HS-27A (cell line): ENCODE measurements at places on chromosomes 12 and 14.

DNA sequence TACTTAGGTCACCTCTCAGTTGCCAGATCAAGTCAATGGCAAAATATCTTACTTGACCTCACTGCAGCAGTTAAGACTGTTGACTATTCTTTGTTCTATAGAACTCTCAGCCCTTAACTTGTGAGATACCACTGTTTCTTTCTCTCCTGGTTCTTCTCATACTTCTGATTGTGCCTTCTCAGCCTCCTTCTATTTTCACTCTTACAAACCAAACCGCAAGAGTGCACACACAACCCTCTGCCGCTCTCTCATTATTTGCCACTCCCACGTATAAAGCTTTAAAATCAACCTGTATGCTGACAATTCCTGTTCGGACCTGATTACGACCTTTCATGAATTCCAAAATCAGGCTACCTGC is 4.5 kb downstream of the E2F7 start:
- DNase-seq: no peak

DNA sequence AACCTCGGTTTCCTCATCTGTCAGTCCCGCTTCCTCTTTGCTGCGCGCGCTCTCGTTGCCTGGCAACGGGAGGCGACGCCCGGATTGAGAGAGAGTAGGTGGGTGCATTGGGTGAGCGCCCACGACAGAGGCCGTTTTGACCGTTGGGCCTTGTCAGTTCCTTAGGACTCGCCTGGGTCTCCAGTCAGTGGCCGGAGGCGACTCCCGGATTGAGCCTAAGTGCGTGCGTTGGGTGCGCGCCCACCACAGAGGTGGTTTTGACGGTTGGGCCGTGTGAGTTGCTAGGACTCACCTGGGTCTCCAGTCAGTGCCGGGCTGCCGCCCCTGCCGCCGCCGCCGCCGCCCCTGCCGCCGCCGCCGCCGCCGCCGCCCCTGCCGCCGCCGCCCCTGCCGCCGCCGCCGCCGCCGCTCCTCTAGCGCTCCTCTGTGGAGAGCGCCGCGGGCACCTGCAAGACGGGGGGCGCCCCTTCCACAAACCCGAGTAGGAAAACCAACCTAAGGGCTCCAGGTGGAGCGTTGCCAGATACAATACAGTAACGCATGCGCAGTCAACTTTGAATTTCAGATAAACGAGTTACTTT is 37.2 kb downstream of the APOBEC1 start:
- DNase-seq: no peak

- no peak for DNase-seq
Measured at GRCh38 chr12:130281153-130281799, 56.4 kb upstream of the PIWIL1 start.

DNA sequence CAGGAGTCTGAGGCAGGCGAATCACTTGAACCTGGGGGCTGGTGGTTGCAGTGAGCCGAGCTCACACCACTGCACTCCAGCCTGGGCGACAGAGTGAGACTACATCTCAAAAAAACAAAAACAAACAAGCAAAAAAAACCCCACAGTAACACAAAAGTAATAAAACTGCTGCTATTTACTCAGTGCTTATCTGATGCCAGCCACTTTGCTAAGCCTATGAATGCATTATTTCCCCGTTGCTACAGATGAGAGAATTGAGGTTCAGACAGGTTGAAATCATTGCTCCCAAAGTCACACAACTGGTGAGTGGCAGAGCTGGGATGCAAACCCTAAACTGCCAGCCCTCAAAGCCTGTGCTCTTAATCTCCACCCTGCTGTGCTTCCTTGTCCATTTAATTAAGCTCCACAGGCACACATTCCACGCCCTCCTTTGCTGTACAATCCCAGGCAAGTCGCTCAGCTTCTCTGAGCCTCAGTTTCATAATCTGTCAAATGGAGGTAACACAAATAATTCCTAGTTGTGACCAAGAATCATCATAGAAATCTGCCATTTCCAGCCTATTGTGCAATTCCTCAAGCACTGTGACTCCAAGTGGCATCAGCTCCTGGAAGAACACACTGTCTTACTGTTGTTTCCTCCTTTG is 5.7 kb upstream of the OAS3 start:
- no peak for DNase-seq

DNA sequence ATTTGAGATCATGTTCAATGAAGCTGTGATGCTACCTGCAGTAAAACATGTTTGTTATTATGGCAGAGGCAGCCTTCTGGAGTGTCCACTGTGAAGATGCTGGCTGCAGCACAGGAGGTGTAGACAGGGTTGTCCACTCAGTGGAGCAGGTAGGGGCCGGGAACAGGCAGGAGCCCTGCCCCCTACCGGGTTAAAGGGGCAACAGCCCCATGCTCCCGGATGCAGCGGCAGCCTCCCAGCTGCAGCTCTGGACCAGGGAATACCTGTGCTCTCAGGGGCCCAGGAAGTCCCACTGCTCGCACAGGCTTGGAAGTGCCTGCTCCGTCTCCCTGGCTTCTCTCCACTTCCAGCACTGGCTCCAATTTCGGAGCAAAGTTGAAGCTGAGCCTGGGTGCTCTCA is 401.6 kb downstream of the FOXG1 start:
- no peak for DNase-seq

DNA sequence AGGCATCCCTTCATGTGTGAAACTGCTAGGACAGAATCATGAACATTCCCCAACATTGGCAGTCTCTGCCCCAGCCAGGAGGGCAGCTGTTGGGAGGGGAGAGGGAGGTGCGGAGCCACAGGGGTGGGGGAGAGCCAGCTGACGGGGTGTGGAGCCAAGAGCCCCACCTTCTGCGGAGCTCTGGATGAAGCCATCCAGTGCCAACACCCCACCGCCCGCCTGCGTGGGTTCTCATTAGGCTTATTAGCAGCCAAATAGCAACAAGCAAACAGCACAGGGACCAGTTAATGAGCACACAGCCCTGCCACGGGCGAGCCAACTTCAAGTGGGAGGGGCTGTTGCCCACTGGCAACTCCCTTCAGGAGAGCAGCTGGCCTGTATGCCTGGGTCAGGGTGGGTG is 12.1 kb downstream of the LTBP2 start:
- no peak for DNase-seq

DNA sequence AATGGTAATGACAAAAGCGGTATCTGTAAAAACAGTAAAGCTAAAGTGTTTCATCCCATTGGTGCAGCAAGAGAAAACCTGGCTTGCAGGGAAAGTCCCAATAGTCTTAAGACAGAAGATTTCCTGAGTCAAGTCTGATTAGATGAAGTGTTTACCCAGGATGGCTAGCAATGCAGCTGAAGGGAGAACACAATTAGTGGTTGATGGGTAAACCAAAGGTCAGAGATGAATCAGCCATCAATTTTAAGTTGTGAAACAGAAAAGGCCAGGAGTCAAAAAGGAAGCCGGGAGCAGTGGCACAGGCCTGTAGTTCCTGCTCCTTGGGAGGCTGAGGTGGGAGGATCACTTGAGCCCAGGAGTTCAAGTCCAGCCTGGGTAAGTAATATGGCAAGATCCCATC is 52.6 kb downstream of the SEC23A start:
- no peak for DNase-seq

- DNase-seq: peak; percentile 62
Measured at GRCh38 chr14:53409969-53410368, 256.8 kb upstream of the DDHD1 start.

DNA sequence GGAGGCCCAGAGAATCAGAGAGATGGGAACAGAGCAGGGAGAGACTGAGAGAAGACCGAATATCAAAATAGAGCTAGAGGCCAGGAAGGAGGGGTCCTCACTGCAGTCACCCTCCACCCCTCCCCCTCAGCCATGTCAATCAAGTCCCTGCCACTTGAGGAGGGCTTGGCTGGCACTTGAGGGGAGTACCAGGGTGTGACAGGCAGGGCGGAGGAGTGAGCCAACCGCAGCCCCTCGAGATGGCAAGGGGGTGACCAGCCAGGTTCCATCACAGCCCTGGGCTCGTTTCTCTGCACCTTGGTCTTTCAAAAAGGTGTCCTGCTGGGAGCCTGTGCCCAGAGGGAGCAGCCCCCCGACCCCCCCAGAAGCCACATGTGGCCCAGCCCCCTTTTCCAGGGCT is 4.2 kb downstream of the AQP5 start:
- DNase-seq: no peak

GRCh38 chr14:88075269-88075981 is 70.5 kb downstream of the GPR65 start:
- no peak for DNase-seq

- DNase-seq: peak; percentile 11
Measured at GRCh38 chr14:88129306-88130056, 124.5 kb downstream of the GPR65 start.

DNA sequence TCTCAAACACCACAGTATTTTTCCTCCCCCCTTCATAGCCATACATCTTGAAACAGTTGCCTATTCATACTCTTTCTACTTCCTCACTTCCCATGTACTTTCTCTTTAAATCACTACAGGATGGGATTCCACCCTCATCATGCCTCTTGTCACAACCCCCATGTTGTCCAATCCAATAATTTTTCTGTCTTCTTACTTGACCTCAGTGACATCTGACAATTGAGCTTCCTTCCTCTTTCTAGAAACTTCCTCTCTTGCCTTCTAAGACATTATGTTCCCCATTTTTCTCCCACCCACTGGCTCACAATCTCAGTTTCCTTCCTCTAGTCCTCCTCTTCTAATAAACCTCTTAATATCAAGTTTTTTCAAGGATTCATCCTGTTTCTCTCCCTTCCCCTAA is 5.3 kb downstream of the C2CD5 start:
- no peak for DNase-seq

DNA sequence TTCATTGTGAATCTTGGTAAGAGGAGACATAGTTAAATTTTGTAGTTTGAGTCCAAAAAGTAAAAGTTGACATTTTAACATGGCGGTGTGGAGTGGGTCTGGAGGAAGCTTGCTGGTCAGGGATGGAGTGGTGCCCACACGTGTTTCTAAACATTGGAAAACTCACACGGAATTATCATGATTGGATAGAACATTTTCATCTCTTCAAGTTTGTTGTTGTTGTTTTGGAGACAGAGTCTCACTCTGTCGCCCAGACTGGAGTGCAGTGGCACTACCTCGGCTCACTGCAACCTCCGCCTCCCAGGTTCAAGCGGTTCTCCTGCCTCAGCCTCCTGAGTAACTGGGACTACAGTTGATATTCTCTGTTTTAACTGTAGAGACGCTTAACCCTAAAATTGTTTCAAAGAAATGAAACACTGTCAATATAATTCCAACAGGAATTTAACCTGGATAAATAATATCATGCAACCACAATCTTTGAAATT is 502 bp upstream of the MBIP start:
- DNase-seq: no peak

DNA sequence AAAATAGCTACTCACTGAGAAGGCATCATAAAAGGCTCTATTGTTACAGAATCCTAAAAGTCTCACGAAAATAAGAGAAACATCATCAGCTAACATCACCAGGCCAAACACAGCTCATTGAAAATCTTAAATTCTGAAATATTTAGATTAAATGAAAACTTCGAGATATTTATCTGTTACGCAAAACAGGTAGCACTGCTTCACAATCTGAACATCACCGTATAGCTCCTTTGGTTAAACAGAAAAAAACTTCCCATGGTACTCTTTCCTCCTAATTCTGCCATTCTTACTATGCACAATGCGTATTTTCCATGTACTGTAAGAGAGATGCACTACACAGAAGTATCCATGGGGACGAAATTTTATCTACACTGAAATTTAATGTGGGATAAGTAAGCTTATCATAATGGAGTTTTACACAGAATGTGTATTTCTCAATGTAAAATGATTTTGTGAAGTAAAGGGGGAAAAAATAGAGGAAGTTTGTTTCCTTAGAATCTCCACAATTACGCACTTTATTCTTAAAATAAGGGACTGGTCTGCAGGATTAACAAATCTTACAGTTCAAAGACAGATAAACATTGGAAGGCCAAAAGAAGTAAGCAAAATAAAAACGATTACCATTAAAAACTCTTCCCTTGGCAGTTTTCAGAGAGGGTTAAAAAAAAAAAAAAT is 1.9 kb downstream of the SGPP1 start:
- DNase-seq: no peak

GRCh38 chr12:53616950-53617349 is 9.2 kb downstream of the ATF7 start:
- DNase-seq: no peak

DNA sequence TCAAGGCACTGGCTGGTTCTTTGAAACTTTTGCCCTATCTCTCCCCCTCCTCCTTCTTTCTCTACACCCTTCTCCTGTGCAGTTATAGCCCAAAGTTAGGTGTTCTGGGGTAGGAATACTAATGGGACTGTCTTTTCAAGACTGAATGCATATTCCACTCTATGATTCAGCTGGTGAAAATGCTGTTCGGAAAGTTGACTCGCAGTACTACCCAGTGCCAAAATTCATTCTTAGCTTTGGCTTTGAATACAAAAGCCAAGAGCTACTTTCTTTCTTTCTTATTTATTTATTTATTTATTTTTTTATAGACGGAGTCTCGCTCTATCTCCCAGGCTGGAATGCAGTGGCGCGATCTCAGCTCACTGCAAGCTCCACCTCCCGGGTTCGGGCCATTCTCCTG is 249.2 kb downstream of the ETNK1 start:
- no peak for DNase-seq

DNA sequence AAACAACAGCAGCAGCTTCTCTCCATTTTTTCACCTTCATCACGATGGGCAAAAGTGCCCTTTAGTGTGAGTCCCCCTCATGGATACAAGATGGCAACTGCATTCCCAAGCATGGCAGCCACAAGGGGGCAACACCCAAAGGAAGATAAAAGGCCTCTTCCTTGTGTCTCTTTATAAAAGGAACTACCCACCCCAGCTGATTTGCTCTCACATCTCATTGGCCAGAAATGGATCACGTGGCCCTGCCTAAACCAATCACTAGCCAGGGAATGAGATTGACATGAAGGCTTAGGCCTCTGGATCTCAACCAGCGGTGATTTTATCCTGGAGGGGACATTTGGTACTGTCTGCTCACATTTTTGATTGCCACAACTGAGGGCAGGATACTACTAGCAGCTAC is 21.9 kb upstream of the IFT81 start:
- peak; percentile 69 for DNase-seq

- DNase-seq: no peak
Measured at GRCh38 chr12:90076851-90077319, 368.2 kb upstream of the ATP2B1 start.

- no peak for DNase-seq
Measured at GRCh38 chr12:132658149-132658894, 28.8 kb downstream of the POLE start.

DNA sequence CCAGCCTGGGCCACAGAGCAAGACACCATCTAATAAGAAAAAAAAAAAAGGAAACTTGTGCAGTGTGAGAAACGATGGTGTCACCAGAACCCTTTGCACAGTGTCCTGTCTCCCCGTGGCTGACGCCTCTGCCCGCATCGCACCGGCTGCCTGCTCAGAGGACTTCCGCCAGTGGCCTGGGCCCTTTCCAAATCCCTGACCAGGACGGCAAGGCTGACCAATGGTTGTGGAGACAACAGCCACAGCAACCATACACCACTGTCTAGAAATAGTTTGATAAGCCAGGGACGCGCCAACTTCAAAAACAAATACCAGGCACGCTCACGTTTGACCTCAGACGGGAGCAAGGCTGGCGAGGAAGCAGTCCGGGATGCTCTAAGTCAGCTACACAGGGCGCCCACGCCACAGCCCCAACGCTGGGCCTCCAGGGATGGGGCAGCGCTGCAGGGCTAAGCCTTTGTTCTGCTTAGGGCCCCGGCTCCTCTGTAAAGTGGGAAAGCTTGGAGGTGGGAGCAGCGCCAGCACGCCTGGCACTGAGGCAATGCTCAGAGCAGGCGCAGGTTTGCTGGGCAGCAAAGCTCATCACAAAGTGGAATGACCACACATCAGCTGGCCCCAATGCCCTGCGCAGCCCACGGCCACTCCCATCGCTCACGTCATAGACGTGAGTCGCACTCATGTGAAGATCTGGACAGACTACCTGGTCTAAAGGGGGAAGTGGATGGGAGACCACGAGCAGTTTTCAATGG is 12.5 kb downstream of the PGAM5 start:
- DNase-seq: no peak
